A549 treated with RU486 at 1 μM for 4 hours (cell line): ENCODE measurements at places on chromosomes 12 and 14. TPM values are rescaled to one million over a fixed set of nuclear protein-coding genes. Genes with fewer than 3 reads are reported as not detected.

Gene IL22
- total RNA-seq, result not detected in 5 replicates

Gene TMEM132C
- not detected in 5 replicates for total RNA-seq

Gene SMIM41
- total RNA-seq, result not detected in 5 replicates

Gene BHLHE41
- total RNA-seq, result 0.66 to 2.2 TPM (median 0.87 TPM) in 5 replicates

Gene PTPRR
- 0.19 to 0.45 TPM (median 0.39 TPM) in 5 replicates for total RNA-seq

Gene LPAR5
- 0.30 to 0.91 TPM (median 0.50 TPM) in 5 replicates for total RNA-seq

Gene KRT72
- not detected in 5 replicates for total RNA-seq

Gene DENND5B
- total RNA-seq, result 11.3 to 17.5 TPM (median 15.9 TPM) in 5 replicates

Gene EFS
- not detected in 5 replicates for total RNA-seq
